ENCODE measurements at places on chromosomes 4 and X. TPM values are rescaled to one million over a fixed set of nuclear protein-coding genes. Genes with fewer than 3 reads are reported as not detected.

The LUZP4 gene
- total RNA-seq: not detected

DNA sequence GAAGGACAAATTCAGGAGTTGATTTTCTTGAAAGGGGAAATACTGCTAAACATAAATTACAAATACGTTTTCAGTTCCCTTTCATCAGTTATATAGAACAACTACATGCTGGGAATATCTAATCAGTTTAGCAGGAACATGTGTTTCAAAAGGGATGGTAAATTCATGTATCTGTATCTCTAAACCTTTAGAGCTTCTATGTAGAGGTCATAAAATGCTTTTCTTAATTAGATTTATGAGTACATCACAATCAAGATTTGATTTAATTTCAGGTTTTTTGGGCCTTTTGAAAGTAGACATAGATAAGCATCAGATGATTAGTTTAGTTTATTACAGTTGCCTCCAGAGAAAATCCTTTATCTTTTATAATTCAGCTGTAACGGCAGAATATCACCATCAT, 12.9 kb downstream of the PDLIM3 start:
- peaks cover 24% of the 10 kb centered on the region for H3K4me1 ChIP-seq
- H3K27me3 ChIP-seq: no peaks in the 10 kb centered on the region
- H3K36me3 ChIP-seq: peaks cover 13% of the 10 kb centered on the region
- no peak overlapping the region for H3K27ac ChIP-seq
- no peak for DNase-seq

GRCh38 chrX:153731117-153731844, 6.6 kb downstream of the ABCD1 start:
- no peak overlapping the region for H3K27ac ChIP-seq
- no peaks in the 10 kb centered on the region for H3K27me3 ChIP-seq
- H3K36me3 ChIP-seq: peaks cover 3% of the 10 kb centered on the region
- H3K4me1 ChIP-seq: peaks cover 24% of the 10 kb centered on the region

The SMARCA1 gene
- total RNA-seq: 34.0 TPM

GRCh38 chr4:167421201-167421600, 186.9 kb upstream of the SPOCK3 start:
- no peaks in the 10 kb centered on the region for H3K4me1 ChIP-seq
- H3K36me3 ChIP-seq: no peaks in the 10 kb centered on the region
- H3K4me3 ChIP-seq: no peak overlapping the region
- no peak for DNase-seq

DNA sequence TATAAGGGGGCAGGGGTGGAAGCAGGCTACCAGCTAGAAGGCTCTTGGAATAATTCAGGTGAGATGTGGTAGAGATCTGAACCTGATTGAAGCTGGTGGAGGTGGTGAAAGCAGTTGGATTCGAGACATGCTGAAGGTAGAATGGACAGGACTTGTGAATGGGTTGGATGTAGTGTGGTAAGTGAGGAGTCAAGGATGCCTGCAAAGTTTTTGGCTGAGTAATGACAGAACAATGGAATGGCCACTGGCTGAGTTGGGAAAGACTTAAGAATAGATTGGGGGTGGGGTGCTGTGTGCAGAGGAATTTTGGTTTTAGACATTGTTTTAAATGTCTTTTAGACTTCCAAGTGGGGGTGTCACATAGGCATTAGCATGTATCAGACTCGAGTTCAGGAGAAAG, 33.5 kb downstream of the HPF1 start:
- H3K27me3 ChIP-seq: no peaks in the 10 kb centered on the region
- no peak overlapping the region for H3K4me3 ChIP-seq
- H3K4me1 ChIP-seq: no peaks in the 10 kb centered on the region
- no peak for DNase-seq
- no peak overlapping the region for H3K27ac ChIP-seq

DNA sequence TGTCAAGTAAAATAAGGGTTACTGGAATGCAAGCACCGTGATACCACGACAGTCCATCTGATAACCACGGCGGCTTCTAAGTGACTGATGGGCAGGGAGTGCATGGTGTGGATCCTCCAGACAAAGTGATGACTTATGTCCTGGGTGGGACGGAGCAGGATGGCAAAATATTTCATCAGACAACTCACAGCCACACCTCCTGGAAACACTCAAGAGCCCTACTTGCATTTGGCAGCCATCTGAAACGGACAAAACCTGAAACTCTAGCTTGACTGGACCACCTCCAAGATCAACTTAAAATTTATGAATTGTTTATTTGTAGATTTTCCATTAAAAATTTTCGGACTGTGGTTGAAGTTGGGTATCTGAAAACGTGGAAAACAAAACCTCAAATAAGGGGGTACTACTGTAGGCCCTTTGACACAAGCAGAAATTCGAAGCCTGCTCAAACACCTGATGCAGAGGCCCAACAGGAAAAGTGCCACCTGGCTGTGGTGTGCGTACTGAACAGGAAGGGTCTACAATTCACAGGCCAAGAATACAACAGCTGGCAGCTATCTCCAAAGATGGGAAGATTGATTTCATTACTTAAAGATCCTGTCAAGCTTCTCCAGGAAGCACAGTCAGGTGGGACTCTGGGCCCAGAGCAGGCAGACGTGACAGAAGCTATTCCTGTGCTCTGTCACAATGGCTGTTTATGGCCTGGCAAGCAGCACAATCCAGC, 26.0 kb downstream of the LRIT3 start:
- no peak overlapping the region for H3K27ac ChIP-seq
- no peaks in the 10 kb centered on the region for H3K27me3 ChIP-seq
- no peaks in the 10 kb centered on the region for H3K36me3 ChIP-seq
- H3K4me3 ChIP-seq: no peak overlapping the region
- no peak for DNase-seq

GRCh38 chrX:9788911-9789310, 2.7 kb downstream of the SHROOM2 start:
- H3K4me3 ChIP-seq: no peak overlapping the region
- no peak for DNase-seq
- H3K36me3 ChIP-seq: no peaks in the 10 kb centered on the region
- H3K27me3 ChIP-seq: no peaks in the 10 kb centered on the region

DNA sequence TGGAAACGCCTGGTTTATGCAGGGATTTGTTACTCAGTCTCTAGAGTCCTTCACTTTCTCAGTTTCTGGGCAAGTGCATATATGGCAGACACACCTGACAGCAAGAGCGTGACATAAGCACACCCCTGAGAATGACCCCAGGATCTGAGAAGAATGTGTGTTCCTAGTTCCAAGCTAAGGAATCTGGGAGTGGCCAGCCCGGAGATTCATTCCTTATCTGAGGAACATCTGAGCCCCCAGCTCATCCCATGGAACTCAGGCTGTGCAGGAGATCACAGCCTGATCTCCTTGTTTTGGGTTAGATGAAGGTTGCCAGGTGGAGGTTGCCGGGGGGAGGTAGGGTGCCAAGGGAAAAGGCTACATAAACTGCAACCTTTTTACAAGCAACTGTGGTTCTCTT, 23.8 kb upstream of the KIAA0232 start:
- H3K4me1 ChIP-seq: no peaks in the 10 kb centered on the region
- DNase-seq: no peak
- H3K36me3 ChIP-seq: no peaks in the 10 kb centered on the region
- no peaks in the 10 kb centered on the region for H3K27me3 ChIP-seq

The FAT4 gene
- 53.6 TPM for total RNA-seq

The PRSS12 gene
- 0.27 TPM for total RNA-seq

The SYN1 gene
- 0.85 TPM for total RNA-seq

The TLR6 gene
- 3.5 TPM for total RNA-seq

DNA sequence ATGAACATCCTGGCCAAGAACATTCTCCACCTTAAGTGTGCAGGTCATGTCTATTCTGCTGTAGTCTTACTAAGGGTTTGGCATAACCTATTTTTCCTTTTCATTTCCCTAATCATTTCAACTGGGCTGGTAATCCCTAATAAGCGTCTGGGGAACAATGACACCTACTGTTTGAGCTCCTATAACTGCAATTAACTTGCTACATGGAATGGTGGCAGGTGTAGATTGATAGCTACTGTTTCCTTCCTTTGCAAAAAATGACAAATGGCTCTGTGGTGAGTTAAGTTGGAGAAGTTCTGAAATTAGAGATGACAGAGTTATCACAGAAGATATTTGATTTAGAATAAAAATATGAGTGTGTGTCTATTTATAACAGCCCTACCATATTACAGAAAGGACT, 104.5 kb upstream of the NAP1L5 start:
- no peak overlapping the region for H3K27ac ChIP-seq
- no peak for DNase-seq
- no peak overlapping the region for H3K4me3 ChIP-seq

- no peak overlapping the region for H3K27ac ChIP-seq
- H3K4me1 ChIP-seq: no peaks in the 10 kb centered on the region
- no peak for DNase-seq
- H3K27me3 ChIP-seq: no peaks in the 10 kb centered on the region
- peaks cover 20% of the 10 kb centered on the region for H3K36me3 ChIP-seq
- H3K4me3 ChIP-seq: no peak overlapping the region
These were observed 11.7 kb downstream of the BBS12 start for GRCh38 chr4:122744229-122744628.

The HPGD gene
- total RNA-seq: 6.5 TPM

The GAGE2A gene
- total RNA-seq: not detected

DNA sequence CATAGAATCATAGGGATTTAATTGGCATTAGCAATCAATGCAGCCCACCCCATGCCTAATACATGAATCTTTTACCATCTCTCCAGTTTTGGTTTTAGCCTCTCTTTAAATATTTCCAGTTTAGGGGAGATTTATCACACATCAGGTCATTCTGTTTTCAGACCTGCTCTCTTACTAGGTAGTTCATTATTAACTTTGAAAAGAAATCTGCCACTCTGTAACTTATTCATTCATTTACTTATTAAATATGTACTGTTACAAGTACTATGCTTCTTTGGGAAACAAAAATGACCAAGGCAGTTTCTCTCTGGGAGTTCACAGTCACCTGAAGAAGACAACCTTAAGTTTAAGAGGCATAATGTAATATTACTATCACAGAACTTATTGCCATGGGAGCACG, 62.1 kb downstream of the USO1 start:
- H3K27me3 ChIP-seq: no peaks in the 10 kb centered on the region
- H3K36me3 ChIP-seq: peaks cover 8% of the 10 kb centered on the region
- no peak overlapping the region for H3K4me3 ChIP-seq

DNA sequence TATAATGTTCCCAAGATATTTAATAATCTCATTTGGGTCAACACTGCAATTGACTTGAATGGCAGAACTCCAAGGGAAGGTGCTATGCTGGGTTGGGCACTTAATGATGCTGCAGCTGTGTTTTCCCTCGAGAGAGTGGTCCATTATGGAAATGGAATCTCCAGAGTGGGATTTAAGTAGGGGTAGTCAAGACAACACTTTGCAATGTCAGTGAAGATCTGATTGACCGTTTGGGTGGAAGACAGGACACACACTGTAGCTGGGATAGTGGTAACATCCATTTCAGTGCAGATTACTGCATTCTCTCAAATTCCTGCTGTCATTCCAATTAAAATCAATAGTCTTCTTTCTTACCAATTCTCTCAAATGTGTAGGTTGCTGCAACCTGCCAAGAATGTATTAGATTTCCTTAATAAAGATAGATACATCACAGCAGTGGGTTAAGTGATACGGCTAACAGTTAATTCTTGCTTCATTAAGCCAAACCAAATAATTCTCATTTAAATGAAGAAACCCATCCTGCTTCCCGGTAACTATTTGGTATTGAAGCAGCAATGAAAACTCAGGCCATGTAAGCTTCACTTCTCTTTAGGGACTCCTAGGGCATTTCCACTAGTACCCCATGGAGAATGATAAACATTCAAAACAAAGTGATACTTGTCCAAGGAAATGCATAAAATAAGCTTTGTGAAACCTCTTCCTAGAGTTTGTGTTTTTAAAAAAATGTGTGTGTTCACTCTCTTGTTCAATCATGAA, 40.5 kb upstream of the RASGEF1B start:
- H3K4me3 ChIP-seq: no peak overlapping the region
- no peaks in the 10 kb centered on the region for H3K4me1 ChIP-seq
- no peaks in the 10 kb centered on the region for H3K36me3 ChIP-seq

The SLC9B1 gene
- not detected for total RNA-seq

The TEX13B gene
- total RNA-seq: not detected

DNA sequence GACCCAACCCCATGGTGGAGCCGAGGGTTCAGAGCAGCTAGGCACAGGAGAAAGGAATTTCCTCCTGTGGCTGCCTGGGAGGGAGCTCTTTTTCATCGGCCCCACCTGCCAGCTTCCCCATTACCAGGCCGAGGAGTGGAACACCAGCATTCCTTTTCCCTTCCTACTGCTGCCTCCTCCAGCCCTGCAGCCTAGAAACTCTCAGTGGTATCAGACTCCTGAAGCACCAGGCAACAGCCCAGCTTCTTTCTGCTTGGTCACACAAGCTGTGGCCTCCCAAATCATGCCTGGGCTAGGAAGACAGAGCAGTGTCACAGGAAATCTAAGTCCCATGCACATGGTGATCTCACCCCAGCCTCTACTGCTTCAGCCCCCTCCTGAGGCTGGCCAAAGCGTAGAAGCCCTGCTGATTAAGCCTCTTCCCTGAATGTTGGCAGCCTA, 30.1 kb downstream of the RTL5 start:
- H3K27me3 ChIP-seq: no peaks in the 10 kb centered on the region
- no peak overlapping the region for H3K27ac ChIP-seq
- H3K4me1 ChIP-seq: no peaks in the 10 kb centered on the region
- H3K4me3 ChIP-seq: no peak overlapping the region
- no peak for DNase-seq

The ANK2 gene
- 21.3 TPM for total RNA-seq
